ENCODE measurements at places on chromosomes 12 and 14.
A peak's percentile ranks its signal among the peaks of the same experiment; 100 is the strongest.

GRCh38 chr12:16467272-16467671, 119.8 kb downstream of the MGST1 start:
- no peak overlapping the region for H3K27ac ChIP-seq
- no peak for DNase-seq

DNA sequence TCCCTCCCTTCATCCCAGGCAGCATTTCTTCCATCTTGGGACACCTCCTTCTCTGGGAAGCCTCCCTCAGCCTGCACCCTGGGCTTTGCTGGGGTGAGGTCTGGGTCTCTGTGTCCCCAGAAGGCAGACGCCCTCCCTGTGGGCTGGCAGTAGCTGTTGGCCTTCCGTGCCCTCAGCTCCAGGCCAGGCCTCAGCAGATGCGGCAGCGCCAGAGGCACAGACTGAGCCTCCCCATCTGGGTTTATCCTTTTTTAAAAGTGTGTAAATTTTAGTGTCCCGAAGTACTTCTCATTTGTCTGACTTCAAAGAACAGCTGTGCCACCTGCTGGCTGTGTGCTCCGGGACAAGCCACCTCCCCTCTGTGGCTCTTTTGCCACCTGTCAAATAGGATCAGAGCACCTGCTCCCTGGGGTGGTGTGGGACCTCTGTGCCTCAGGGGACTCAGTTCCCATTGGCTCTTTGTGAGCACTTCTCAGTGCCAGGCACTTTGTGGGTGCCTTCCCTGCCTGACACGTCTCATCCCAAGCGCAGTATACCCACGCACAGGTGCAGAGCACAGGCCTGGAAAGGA, 11.1 kb downstream of the EXOC3L4 start:
- no peak overlapping the region for H3K27ac ChIP-seq
- H3K27me3 ChIP-seq, result no peaks in the 10 kb centered on the region
- DNase-seq, result peak; percentile 32
- H3K4me3 ChIP-seq, result no peak overlapping the region
- H3K4me1 ChIP-seq, result peaks cover 51% of the 10 kb centered on the region
- peaks cover 7% of the 10 kb centered on the region for H3K36me3 ChIP-seq

DNA sequence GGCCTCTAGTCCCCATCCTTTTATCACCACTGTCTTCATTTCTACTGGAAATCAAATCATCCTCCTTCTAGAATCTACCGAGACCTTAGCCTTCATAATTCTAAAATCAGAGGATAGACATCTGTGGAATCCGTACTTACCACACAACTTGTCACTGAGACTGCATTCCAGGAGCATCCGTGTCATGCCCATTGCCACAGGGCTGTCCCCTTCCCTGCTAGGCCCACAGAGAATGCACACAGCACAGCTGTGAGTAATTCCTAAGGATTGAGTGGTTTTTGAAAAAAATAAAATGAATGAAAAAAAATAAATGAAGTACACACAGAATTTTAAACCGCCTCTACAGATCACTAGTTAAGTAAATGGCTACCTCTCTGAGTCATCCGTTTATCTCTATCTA, 21.0 kb upstream of the MAGOHB start:
- no peaks in the 10 kb centered on the region for H3K36me3 ChIP-seq
- no peak overlapping the region for H3K27ac ChIP-seq
- H3K27me3 ChIP-seq, result no peaks in the 10 kb centered on the region

- H3K36me3 ChIP-seq, result no peaks in the 10 kb centered on the region
- no peak overlapping the region for H3K4me3 ChIP-seq
- no peaks in the 10 kb centered on the region for H3K27me3 ChIP-seq
- DNase-seq, result no peak
- H3K4me1 ChIP-seq, result no peaks in the 10 kb centered on the region
These were observed 152.8 kb upstream of the MAX start for GRCh38 chr14:65255029-65255545.

All from right lobe of liver (tissue), 6 donors.